ENCODE measurements at places on chromosomes 5 and 9.

DNA sequence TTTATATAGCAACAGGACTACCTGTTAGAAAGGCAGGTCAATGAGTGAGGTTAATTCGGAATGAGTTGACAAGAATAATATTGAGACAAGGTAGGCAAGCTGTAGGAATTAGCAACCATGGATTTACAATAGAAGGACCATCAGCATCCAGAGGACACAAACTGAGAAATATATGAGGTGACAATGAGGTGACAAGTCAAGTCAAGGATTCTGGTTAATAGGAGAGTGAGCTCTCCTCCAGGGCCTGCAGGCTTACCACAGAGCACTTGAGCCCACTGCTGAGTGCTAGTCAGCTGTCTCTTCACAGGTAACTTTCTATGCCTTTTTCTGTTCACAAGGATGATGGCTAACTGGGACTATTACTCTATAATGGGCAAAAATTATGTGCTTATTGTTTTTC, 227.2 kb downstream of the MRPS30 start:
- DNase-seq, result no peak

GRCh38 chr9:93701494-93702218, 125.3 kb downstream of the PHF2 start:
- no peak for DNase-seq

DNA sequence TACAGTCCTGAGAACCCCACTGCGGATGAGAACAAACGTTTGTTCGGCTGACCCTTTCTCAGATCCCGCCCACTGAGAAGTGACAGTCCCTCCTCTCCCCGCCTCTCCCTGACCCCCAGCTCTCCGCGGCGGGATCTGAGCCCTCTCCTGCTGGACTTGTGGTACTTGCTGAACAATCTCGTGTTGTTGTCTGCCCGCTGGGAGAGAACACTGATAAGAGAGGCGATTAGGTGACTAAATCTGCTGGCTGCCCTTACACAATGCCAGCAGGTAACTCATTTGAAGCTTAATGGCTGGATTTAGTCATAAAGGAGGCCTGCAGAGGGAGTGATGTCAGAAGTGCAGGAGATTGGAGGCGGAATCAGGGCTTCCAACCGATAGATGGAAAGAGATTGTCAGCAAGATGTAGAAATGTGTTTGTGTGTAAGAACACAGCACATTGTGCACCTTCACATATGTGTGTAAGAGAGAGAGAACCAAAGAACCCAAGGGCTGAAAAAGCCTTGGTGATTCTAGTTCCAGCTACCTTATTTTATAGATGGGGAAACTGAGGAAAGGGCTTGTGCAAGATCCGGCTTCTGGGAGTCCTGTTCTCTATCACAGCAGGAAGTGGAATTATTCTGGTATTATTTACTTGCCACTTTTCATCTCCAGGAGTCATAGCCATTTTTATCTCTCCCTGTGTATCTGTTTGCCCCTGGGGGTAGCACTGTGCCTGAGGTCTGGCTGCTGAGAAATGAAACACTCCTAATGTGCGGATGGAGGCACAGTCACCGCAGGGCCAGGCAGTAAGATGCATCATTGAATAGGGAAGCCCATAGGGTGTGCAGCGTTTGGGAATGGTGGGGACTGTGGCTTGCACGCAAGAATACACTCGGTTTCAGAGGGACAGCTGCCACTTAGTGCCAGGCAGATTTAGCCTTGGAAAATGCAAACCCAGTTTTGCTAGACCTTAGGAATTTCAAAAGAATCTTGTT, 203.7 kb upstream of the MSX2 start:
- DNase-seq, result no peak

GRCh38 chr5:65482296-65482735, 596 bp upstream of the ADAMTS6 start:
- no peak for DNase-seq

DNA sequence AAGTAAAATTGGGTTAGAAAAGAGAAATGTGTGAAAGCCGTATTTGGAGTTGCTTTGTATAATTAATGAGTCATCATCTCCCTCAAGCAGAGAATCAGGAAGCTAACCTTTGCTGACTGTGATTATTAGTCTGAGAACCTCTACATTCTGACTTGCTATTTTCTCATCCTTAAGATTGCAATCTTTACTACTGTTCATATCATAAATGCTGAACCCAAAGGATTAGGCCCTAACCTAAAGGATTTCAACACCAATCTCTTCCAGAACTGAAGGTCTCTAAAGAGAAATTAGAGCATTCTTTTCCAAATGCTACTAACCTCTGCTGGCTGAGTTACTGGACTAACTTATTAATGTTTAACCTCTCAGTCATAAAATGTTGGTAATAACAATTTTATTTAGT, 538.1 kb upstream of the MEF2C start:
- no peak for DNase-seq

GRCh38 chr5:107216587-107216986, 454.1 kb downstream of the EFNA5 start:
- DNase-seq, result no peak

Measured in natural killer cell (primary cell).